ENCODE measurements at places on chromosomes 4 and X. TPM values are rescaled to one million over a fixed set of nuclear protein-coding genes. Genes with fewer than 3 reads are reported as not detected.

- H3K4me3 ChIP-seq, result no peak overlapping the region
- H3K4me1 ChIP-seq, result no peaks in the 10 kb centered on the region
- H3K36me3 ChIP-seq, result no peaks in the 10 kb centered on the region
Observed at GRCh38 chr4:170114636-170115035, 24.9 kb upstream of the AADAT start.

- H3K36me3 ChIP-seq, result no peaks in the 10 kb centered on the region
- no peaks in the 10 kb centered on the region for H3K27me3 ChIP-seq
- no peaks in the 10 kb centered on the region for H3K4me1 ChIP-seq
- H3K4me3 ChIP-seq, result no peak overlapping the region
Observed at GRCh38 chrX:46803140-46803539, 33.7 kb upstream of the RP2 start.

DNA sequence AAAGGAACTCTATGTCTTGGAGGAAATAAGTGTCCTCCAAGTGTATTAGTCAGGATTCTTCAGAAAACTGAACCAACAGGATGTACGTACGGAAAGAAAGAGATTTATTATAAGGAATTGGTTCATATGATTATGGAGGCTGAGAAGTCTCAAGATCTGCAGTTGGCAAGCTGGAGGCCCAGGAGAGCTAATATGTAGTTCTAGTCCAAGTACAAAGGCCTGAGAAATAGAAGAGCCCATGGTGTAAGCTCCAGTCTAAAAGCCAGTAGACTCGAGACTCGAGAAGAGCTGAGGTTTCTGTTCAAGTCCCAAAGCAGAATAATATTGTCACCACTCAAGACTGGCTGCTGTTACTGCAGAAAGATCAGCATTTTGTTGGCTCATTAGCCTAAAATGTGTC, 65.3 kb upstream of the EFNB1 start:
- no peaks in the 10 kb centered on the region for H3K27me3 ChIP-seq
- no peak for DNase-seq
- H3K27ac ChIP-seq, result no peak overlapping the region
- H3K36me3 ChIP-seq, result no peaks in the 10 kb centered on the region

RBM47 gene
- 14.6 TPM for total RNA-seq

GRCh38 chr4:122898370-122899150, 23.8 kb downstream of the NUDT6 start:
- H3K27ac ChIP-seq, result peak overlapping the region; percentile 13
- no peaks in the 10 kb centered on the region for H3K4me1 ChIP-seq
- H3K4me3 ChIP-seq, result no peak overlapping the region
- H3K36me3 ChIP-seq, result no peaks in the 10 kb centered on the region

FGF13 gene
- 12.1 TPM for total RNA-seq

RHOXF1 gene
- not detected for total RNA-seq

BRCC3 gene
- total RNA-seq, result 15.0 TPM

DNA sequence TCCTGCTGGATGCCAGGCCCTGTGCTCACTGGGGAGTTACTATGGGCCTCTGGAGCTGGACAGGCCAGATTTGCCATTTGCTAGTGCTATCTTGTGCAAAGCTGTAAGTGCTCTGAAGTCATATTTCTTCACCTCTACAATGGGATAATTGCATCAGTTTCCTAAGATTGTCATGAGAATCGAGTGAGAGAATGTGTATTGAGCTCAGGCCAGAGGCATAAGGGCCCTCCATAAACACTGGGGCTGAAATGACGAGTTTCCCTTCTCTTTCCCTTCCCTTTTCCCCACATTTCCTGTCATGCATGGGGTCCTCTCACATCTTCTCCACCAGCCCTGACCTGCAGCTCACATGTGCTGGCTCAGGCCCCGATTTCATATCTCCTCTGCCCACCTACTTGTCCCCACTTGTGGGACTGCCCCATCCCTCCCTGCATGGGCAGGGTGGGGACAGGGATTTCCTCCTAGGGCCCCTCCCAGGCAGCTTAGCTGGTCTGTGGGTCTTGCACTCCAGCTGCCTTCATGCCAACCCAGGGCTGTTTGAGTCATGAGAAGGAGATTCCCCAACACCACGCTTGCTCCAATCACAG, 358.8 kb downstream of the MID1IP1 start:
- DNase-seq, result no peak
- no peaks in the 10 kb centered on the region for H3K36me3 ChIP-seq
- no peaks in the 10 kb centered on the region for H3K4me1 ChIP-seq
- H3K27me3 ChIP-seq, result peaks cover 2% of the 10 kb centered on the region
- no peak overlapping the region for H3K27ac ChIP-seq
- H3K4me3 ChIP-seq, result no peak overlapping the region

TEX28 gene
- not detected for total RNA-seq

USP26 gene
- total RNA-seq, result not detected

PIN4 gene
- total RNA-seq, result 10.1 TPM

DNA sequence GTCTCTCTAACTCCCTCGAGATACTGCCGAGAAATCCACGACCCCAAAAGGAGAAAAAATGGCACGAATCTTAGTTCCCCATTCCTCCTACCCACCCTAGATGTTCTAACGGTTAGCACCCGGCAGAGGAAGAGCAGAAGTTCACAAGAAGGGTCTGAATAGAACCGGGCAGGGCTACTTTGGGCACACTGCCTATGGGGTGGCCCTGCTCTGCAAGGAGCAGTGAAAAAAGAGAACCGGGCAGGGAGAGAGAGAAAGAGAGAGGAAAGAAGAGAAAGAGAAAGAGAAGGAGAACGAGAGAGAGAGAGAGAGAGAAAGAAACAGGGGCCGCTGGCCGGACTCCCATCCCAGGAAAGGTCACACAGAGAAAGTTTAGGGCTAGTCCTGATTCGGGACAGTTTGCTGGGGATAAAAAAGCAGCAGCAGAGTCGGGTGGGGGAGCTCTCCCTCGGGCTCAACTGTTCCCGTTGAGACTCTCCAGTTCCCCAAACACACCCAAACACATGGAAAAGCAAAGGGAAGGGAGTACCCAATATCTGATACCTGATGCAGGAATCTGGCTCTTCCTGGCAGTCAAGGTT, 468 bp downstream of the GLA start:
- H3K36me3 ChIP-seq, result peaks cover 11% of the 10 kb centered on the region
- peak overlapping the region; percentile 63 for H3K4me3 ChIP-seq
- peak overlapping the region; percentile 83 for H3K27ac ChIP-seq
- DNase-seq, result no peak
- no peaks in the 10 kb centered on the region for H3K27me3 ChIP-seq

Measured in esophagus muscularis mucosa (tissue), 4 donors.